ENCODE measurements at places on chromosomes 13 and 19.
A peak's percentile ranks its signal among the peaks of the same experiment; 100 is the strongest.

DNA sequence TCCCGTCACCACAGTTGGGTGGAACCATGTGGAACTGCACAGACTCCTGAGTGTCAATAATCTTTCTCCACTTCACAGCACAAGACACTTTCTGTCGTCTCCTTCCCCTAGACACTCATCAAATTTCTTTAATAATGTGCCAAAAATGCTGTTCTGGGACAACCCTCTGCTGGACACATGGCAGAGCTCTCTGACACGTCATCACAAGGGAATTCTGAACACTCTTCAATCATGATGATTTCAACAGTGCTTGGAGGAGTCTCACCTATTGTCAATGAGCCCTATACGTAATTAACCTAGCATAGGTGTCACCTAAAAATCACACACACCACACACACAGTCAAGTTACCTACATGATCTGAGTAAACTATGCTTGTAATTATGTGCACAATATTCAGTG is 141.3 kb downstream of the STOML3 start:
- DNase-seq: no peak

- DNase-seq: peak; percentile 96
Observed at GRCh38 chr19:44746946-44747738, 1.4 kb upstream of the BCL3 start.

DNA sequence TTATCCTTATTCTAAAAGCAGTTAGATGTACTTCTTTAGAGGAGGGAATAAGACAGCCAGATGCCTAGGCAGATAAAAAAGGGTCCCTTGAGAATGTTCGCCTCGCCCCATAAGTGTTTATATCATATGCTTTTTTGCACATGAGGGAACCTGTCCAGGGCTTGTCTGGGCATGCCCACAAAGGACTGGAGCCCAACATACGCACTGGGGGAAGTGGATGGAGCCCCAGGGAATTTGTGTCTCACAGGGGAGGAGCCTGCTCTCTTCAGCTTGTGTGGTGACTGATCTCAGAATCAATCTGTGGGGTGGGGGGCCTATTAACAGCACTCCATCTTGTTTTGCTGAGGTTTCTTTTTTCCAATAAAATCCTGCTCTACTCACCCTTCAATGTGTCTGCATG is 22.6 kb downstream of the MED4 start:
- DNase-seq: no peak

DNA sequence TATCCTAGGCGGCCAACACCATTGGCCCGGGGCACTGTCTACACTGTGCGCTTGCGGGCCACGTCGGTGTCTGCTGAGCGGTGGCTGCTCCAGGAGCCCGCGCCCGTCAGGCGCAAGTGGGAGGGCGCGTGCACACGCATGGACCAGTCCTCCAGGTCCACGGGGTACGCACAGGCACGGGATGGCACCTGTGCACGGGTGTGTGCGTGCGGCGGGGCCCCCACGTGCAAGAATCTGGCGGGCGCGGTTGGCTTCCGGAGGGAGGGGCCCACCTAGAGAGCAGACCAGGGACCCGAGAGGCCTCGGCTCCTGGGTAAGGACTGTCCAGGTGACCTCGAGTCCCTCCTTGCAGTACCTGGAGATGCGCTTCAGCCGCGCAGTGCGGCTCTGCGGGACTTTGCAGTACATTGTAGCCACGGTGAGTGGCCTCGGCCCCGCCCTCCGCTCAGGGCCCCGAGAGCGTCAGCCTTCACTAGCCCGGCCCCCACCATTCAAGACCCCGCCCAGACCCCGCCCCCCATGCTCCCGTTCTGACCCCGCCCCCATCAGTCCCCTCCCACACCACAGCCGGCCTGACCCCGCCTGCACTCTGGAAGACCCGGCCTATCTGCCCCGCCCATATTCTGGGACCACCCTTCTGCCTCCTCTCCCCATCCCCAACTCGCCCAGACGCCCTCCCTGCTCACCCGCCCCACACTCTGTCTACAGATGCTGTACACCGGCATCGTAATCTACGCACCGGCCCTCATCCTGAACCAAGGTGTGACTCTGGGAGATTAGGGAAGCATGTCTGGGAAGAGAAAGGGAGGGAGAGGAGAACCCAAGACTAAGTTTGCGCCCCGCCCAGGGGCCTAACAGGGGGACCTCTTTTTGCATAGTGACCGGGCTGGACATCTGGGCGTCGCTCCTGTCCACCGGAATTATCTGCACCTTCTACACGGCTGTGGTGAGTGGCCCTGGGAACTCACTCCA is 2.3 kb downstream of the SLC5A5 start:
- DNase-seq: peak; percentile 54

DNA sequence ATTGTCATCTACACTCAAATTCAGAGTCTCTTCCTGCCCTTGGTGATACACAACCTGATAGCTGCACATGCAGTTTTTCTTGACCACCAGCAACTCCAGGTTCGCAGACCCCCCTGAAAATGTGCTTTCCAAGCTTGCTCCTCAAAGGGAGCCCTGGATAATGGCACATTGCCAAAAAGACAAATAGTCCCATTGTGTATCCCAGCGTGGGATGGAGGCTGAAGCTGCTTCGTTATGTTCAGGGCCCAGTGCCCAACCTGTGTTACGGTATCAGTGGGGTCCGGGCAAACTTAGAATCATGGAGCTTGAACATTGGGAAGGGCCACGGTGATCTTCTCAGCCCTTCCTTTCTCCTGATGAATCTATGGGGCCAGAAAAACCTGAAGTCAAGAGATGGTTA is 173.0 kb downstream of the TEX29 start:
- no peak for DNase-seq

DNA sequence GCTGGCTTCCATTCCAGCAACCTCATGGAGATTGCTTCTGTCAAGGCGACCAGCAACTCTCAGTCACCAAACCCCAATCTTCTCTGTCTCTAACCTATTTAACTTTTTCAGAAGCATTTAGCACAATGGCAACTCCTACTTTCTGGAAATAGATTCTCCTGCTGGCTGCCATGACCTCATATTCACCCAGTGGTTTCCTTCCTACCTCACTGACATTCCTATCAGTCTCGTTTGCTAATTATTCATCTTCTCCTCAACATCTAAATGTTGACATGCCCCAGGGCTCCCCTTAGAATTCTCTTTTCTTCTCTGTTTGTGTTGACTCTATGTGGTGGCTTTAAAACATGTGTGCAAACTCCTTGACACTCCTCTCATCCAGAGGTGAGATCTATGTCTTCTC is 106.7 kb downstream of the OLFM4 start:
- DNase-seq: no peak

DNA sequence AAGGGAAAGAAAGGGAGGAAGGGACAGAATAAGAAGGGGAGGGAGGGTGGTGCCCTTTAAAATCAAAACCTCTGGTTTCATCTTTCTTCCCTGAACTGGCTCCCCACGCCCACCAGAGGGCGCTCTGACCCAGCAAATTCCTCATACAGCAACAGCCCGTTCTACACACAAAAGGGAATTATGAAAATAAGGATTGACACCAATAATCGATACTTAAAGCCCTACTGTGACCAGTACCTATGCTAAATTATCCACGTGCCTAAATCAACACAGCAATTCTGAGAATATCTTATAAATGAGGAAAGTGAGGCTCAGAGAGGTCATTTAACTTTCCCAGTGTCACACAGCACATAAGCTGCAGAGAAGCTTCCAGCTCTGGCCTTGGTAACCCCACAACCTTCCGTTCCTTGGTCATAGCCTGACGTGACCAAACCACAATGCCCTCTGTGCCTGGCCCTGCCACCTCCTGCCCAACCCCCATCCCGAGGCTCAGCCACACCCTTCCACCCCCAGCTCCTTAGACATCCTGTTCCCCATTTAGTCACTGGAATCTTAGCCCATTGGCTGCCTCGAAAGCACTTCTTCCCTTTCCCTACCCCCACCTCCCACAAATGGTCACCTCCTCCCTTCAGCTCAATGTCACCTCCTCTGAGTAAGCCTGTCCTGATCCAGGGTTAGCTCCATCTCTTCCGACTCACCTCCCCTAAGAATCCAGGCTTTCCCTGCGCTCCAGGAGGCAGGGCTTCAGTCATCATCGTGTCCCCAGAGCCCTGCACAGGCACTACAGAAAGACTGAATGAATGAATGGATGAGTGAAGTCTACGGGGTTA is 34.2 kb upstream of the PNMA8B start:
- peak; percentile 77 for DNase-seq
